ENCODE measurements at places on chromosomes 2 and 18.

DNA sequence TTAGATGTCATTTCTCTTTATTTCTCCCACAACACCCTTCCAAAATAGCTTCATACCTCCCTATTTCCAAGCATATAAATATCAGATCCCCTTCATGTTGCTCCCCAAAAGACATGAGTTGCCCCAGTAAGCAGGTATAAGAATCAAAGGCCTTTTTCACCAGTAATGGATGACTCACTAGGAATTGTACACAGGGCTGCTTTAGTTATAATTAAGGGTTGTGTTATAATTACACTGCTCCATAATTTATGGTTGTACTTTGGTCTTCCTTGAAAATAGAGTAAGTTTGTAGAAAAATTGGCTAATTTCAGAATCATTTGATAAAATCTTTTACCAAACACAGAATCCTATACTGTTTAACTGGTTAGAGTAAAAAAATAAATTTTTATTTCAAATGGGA is 8.8 kb upstream of the AQP4 start:
- no peak for DNase-seq

DNA sequence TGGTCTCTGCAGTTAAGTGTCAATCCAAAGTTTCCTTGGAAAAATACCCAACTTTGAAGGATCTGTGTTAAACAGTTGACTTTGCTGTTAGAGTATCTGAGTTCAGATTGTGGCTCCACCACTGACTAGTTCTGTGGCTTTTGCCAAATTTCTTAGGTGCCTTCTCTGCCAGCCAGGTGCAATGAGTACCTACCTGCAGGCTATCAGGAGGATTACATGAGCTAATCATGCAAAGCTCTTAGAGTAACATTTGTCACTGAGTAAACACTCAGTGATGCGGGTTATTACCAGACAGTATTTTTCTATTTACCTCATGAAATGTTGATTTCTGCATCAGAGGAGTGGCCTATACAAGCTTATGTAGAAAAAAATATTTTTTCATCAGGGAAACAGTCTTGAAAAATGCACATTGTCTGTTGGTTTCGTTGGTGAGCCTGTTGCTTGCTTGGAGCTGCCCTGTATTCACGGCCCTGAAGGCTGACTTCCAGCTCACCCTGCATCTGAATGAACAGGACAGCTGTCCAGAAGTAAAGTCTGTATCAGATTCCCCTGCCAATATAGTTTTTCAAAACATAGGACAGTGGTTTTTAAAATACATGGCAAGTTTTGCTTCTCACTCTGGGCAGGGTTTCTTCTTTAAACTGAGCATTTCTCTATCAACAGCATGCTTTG is 235.1 kb downstream of the CDCA7 start:
- DNase-seq, result no peak

GRCh38 chr18:72378016-72378415 is 166.1 kb downstream of the CBLN2 start:
- no peak for DNase-seq

DNA sequence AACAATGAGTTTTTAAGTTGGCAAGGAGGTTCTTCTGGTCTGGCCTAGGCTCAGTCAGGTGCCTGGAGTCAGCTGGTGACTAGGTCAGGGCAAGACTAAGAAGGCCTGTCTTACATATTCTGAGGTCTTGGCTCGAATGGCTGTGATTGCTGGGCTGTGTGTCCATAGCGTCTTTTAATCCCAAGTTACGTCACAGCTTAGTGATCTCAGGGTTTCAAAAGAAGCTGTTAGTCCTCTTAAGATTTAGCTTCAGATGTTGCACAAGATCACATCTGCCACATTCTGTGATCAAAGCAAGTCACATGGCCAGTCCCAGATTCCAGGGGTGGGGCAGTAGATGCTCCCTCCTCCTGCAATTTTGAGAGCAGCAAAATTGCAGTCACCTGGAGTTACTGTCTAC is 61.3 kb downstream of the PKP4 start:
- no peak for DNase-seq

DNA sequence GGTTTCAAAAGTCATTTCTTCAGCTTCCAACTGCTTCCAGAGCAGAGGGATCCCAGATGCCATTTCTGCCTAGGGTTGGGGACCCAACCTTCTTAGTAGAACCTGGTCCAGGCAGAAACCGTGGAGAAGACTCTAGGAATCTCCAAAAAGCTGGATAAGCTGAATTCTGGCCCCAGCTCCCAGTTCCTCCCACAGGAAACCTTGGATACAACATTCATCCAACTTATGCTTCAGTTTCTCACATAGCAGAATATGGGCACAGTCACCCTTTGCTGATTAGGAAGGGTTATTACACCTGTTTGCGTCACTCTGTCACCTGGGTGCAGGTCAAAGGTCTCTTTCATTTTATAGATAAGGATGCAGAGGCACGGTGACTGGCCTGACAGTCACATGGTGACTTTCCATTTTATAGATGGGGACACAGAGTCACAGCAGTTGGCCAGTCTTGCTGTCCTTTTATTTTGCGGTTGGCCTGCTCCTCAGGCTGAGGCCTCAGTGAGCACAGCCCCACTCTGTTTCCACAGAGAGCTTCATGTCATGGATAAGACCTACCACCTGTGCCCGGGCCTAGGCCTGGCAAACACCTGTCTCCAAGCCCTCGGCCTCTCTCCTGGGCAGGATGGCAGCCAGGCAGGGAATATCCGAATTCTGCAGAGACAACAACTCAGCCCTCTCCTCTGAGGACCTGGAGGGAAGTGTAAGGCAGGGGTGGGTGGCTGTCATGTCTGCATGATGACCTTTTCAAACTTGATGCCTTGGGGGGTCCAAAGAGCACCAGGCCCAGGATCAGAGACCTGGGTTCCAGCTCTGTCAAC is 148.8 kb downstream of the SMAD7 start:
- no peak for DNase-seq

DNA sequence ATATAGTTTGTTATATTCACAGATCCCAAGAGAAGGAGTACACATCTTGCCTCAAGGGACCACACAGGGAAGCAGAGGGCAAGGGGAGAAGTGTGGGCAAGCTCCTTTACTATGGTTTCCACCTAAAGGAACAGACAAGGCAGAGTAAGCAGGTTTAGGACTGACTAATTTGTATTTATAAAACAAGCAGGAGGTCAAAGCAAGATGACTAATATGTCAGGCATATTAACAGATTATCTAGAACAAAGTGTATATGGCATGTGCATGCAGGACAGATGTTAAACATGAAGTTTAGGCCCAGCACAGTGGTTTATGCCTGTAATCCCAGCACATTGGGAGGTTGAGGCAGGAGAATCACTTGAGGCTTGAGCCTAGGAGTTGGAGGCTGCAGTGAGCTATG is 3.7 kb upstream of the LRP2 start:
- no peak for DNase-seq

DNA sequence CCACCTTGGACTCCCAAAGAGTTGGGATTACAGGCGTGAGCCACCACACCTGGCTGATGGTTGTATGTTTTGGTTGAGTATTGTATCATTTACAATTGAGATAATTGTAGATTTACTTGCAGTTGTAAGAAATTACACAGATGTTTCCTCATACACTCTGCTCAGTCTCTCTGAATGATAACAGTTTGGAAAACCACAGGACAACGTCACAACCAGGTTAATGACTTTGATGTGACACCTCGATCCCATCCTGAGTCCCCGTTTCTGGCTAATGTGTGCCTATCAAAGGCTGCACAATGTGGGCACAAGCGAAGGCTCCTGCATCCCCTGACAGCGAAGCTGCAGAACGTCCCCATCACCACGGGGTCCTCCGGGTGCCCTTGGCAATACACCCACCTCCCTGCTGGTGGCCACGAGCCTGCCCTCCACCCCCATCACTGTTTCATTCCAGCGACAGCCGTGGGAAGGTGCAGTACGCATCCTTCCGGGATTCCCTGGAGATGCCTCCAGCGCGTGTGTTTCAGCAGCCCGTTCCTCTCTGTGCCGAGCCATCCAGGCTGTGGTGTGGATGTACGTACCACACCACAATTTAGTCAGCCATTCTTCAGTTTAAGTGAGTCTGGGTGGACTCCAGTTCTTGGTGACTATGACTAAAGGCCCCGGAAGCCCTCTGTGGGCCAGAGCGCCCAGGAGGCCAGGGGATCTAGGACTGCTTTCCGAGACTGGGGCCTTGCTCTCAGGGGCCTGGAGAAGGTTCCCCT is 4.3 kb upstream of the PDCD1 start:
- DNase-seq, result no peak

- no peak for DNase-seq
Measured at GRCh38 chr2:162252153-162252552, 8.9 kb upstream of the FAP start.

DNA sequence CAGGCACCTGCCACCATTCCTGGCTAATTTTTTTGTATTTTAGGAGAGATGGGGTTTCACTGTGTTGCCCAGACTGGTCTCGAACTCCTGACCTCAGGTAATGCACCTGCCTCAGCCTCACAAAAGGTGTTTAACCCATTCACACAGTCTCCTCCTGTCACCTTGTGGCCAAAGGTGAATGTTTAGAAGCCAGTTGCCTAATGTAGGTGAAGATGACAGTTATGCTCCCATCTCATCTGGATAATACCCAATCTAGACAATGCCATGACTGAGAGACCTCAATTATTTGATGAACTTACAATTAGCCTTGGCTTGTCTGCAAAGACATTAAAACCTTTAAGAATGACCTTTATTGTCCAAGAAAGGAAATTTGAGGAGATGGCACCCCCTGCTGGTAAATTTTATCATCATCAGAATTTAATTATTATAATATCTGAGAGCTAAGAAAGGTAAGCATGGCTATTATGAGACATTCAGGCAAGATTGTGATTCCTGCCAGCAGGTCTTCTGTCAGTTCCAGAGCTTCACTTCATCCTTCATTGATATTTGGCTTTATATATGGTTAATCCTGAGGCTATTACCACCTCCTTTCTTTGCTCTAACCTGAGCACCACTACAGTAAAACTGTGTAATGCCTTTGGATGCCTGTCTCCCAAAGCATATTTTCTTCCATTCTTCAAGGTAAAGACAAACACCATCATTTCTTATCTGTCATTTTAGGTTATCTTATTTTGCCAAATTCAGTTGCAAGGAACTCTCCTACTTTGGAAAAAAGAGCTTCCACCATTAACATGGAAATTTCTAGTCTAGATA is 117.6 kb downstream of the FAM124B start:
- no peak for DNase-seq

DNA sequence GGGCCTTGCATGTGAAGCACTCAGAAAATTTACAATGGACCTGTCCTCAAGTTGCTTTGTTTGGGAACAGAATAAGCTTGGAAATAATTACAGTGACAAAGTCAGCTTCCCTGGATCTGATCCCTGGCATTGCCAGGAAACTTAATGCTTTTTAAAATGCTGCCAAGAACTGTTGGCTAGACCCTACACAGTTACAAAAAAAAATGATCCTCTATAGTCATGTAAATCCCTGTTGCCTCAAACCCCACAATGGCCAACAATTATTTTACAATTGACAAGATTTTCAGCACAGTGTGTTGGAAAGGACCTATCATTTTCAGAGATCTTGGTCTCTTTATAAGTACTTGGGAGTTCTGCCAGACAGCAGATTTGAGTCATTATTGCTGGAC is 470.4 kb upstream of the ACVR2A start:
- DNase-seq, result no peak

GRCh38 chr2:61011678-61012077 is 5.8 kb upstream of the PEX13 start:
- no peak for DNase-seq

DNA sequence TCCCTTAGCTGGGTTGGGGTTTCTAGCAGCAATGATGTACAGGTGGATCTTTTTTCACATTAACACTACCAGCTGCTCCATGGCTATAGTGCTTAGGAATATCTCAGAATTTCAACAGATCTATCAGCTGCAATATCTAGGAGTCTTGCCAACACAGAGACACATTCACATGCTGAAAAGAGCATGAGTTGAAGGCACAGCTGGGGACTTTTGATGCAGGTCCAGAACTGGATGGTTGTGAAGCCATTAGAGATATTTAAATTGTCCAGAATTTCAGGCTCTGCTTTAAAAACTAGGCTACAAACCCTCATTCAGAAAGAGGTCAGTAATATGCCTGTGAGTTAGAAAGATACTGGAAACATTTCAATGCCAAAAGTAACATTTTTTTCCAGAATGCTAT is 122.2 kb upstream of the CCDC195 start:
- no peak for DNase-seq

GRCh38 chr2:73935641-73936040 is 9.0 kb downstream of the DGUOK start:
- DNase-seq, result no peak

GRCh38 chr2:58957188-58957840 is 716.2 kb upstream of the FANCL start:
- DNase-seq, result no peak

GRCh38 chr2:100064592-100065428 is 77.6 kb downstream of the AFF3 start:
- no peak for DNase-seq

DNA sequence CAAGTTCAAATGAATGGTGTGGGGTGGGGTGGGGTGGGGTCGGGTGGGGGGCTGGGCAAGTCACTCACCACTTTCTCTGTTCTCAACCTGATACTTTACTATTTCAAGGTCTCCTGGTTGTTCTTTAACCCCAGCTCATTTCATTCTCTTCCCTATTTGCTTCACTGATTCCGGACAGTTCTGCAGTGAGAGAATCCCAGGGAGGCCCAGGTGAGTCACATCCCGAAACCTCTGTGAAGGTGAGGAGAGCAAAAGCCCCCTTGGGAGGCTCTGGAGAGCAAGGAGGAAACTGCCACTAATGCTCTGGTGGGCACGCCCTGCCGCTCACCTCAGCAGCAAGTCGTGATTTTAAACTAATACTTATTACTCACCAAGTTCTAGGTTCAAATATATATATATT is 8.9 kb downstream of the EDAR start:
- DNase-seq, result no peak

- DNase-seq, result no peak
Measured at GRCh38 chr18:12597760-12598159, 60.1 kb downstream of the SPIRE1 start.

Measured in anterior cingulate cortex (tissue), 58 donors.